Nephron progenitor cell (in vitro differentiated cells): ENCODE measurements at places on chromosomes 5 and 9.

DNA sequence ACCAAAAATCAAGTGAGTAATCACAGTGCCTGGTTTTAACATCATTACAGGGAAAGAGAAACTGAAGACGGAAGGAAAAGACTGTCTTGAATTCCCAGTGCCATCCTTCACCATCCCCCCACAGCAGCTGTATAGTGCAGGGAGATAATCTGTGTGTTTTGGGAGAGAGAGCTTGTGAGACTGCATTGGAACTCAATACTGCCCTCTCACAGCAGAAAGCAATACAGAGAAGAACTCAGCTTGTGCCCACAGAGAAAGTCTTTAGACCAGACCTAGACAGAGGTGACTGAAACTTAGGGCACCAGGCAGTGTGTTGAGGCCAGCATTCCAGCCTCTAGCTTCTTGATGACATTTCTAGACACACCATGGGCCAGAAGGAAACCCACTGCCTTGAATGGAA is 754.7 kb upstream of the CDH6 start:
- no peak for DNase-seq

GRCh38 chr5:106634375-106634774 is 1036.4 kb downstream of the EFNA5 start:
- DNase-seq = no peak

- DNase-seq = no peak
Observed at GRCh38 chr9:7033076-7034045, 275.6 kb downstream of the KDM4C start.

DNA sequence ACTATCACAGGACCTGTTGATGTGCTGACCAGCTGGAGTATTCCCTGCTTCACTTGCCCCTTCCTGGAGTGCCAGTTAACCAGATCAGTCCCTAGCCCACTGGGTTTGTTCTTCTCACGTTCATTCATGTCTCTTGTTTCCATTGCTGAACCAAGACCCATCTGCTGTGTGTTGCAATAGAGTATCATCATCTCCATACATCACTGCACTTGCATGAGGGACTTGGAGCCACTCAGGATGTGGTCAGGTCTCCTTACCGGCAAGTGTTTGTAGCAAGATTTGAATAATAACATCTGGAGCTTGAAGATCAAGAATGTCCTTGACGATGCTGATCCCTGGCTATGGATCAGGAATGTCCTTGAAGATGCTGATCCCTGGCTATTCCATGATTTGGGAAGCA is 358.6 kb downstream of the IRX1 start:
- DNase-seq = no peak

DNA sequence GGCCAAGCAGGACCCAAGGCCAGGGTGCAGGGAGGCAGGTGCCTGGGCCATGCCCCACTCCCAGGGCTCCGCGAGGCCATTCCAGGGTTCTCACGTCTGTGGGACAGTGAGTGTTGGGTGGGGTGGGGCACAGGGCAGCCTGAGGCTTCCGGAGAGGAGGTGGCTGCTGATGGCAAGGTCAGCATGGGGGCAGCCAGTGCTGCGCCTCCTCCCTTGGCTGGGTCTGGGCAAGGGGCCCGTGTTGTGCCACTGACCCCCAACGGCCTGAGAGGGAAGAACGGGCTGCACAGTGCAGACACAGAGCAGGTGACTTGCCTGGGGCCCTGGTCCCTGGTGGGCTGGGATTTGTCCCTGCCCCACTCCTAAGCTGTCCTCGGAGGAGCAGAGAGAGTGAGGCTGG is 82.1 kb downstream of the RXRA start:
- no peak for DNase-seq

GRCh38 chr5:150318613-150319483 is 16.1 kb upstream of the ARSI start:
- peak; percentile 35 for DNase-seq
